ENCODE measurements at places on chromosomes 5 and 9.

GRCh38 chr5:33474931-33475499 is 34.2 kb downstream of the TARS1 start:
- DNase-seq, result no peak

- no peak for DNase-seq
These were observed 37.0 kb upstream of the PSD2 start for GRCh38 chr5:139758510-139759075.

DNA sequence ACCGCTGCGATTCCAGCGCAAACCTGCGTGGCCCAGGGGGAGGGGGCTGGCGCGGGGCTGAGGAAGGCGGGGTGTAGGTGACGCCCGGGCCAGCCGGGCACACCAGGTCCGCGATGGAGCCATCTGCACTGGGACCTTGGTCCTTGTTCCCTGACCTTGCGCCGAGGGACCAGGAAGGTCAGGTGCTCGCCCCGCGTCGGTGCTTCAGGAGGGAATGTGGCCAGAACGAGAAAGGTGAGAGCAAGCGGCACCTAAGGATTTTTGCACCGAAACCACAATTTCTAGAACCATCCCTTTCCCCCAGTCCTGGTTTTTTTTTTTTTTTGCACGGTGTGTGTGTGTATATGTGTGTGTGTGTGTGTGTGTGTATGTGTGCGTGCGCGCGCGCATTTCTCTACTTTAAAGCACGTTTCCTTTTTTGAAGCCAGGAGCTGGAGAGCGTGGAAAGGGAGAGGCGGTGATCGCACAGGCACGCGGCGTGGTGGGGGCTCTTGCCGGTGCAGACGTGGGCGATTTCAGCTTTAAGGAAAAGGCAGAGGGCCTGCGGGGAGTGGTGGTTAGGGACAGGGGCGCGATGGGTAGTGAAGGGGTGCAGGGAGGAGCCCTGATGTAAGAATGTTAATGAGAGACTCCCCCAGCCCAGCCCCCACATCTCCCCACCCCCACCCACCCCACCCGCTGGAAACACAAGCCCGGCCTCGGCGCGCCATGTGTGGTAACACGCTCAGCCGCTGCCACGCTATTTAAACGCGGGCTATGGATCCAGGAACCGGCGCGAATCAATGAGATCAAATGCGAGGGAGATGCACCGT is at the start of gene NPR3:
TSS of gene NPR3 (plus strand) at position 772 of the 812 bp plus-strand sequence. CDS start 456 bp downstream, outside the sequence.
- no peak for DNase-seq

GRCh38 chr9:107175816-107176435 is 107.2 kb upstream of the RAD23B start:
- no peak for DNase-seq

DNA sequence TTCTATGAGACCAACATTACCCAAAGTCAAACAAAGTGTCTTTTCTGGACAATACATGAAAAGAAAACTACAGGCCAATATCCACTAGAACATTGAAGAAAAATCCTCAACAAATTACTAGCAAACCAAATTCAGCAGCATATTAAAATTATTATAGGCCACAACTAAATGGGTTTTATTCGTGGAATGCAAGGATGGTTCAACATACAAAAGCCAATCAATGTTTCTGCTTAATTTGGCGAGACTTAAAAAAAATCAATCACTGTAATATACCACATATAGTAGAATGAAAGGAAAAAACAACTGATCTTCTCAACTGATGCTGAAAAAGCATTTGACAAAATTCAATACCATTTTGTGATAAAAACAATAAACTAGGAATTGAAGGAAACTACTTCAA is 51.8 kb upstream of the FNIP1 start:
- DNase-seq, result no peak

- DNase-seq, result no peak
These were observed 22.2 kb downstream of the ELL2 start for GRCh38 chr5:95939465-95939864.

GRCh38 chr5:125440905-125441304 is 694.5 kb upstream of the ZNF608 start:
- no peak for DNase-seq

GRCh38 chr5:138489683-138490061 is 24.4 kb downstream of the EGR1 start:
- DNase-seq, result no peak

DNA sequence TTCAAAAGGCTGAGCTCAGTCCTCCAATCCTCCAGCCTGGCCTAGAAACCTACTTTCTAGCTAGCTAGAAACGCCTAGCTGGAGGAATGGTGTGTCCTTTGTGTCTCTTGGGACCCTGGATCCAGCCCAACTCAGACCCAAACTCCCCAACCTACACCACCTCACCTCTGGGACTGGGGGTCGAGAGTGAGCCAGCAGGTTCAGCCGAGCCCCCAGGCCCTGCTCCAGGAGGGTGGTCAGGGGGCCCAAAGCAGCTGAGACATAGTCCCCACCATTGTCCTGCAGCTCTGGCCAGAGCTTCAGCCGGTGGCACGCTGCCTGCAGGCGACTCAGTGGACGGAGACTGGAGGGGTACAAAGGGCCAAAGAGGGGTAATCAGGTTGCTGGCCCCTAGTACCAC is 6.2 kb downstream of the NOL6 start:
- no peak for DNase-seq

- DNase-seq, result no peak
These were observed 184.2 kb downstream of the RAB3C start for GRCh38 chr5:58767104-58767503.

DNA sequence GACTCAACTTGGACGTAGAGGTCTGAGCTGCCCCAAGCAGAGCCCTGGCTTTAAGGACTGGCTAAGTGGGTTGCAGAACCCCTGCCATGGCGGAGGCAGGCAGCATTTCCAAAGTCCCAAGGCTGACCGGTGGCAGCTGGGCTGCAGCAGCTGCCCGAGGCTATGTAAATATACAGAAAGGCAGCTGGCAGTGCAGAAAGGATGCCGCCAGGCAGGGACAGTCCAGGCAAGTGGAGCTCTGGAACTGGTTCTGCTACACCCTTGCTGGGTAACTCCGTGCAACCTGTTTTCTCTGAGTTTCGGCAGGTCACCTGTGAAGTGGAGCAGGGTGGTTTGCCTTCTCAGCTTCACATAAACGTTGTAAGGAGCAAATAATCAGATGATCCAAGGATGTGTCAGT is 46.0 kb downstream of the SHB start:
- peak; percentile 83 for DNase-seq

DNA sequence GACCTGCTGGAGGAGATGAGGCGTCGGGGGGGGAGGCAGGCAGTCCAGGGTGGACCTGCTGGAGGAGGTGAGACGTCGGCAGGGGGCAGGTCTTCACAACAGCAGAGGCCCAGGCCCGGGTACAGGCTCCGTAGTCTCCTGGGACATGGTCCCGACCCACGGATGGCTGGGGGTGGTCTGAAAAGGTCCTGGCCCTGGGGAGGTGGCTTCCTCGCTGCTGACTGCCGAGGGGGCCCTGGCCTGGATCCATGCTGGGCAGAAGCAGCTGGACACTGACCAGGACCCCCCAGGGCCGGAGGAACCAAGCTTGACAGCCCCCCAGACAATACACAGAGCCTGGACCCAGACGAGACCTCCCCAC is 8.5 kb downstream of the EGFL7 start:
- no peak for DNase-seq

- no peak for DNase-seq
These were observed 22.5 kb upstream of the JAKMIP2 start for GRCh38 chr5:147805030-147805454.

DNA sequence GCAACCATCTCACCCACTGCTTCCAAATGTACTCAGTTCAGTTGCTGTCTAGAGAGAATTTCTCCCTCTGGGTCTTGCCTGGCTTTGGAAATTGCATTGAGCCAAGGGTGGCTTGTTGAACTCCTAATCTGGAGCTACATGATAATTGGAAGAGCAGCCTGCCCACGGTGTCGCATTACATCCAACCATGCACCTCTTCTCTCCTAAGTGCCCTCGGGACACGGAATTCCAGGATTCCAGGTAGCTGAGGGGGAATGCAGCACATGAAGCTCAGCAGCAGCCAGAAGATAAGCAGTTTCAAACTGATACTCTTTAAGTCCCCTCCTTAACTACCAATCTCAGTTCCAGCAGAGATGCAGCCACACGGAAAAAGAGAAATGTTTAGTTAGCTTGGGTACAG is 509.4 kb upstream of the KLF4 start:
- DNase-seq, result peak; percentile 94

GRCh38 chr9:33144551-33144950 is 22.6 kb downstream of the B4GALT1 start:
- no peak for DNase-seq

- DNase-seq, result no peak
These were observed 204.0 kb upstream of the PRDM9 start for GRCh38 chr5:23303435-23303834.

Measured in ELF-1 (cell line).